Activated gamma-delta T cell treated with anti-CD3 and anti-CD28 coated beads, Interleukin-2, amount 50 U/mL, for 16 hours (primary cell): ENCODE measurements at places on chromosomes 13 and 19.

DNA sequence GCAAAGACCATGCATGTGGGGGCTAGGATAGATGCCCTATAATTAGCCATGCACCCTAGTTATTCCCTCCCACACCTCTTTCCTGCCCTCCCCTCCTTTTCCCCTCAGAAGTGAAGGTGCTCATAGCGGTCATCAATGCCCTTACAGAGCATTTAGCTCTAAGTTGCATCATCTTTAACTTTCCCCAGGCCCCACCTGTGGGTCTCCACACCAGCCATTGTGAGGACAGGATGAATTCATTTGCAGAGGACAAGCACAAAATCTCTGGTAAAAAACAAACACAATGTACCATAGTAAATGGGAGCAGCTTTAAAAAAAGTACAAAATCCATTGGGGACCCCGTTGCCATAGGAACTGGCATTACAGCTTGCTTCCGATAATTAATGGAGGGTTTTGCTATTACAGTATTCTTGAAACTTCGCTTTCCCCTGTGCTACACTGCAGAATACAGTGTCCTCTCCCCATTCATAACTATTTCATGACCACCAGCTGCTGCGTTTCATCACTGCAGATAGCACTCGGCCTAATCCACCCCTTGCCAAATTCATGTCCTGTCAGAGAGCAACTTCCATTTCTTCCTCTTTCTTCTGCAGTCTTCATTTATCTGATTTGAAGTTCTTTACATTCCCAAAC is 110.5 kb downstream of the ZDHHC20 start:
- DNase-seq, result no peak

- DNase-seq, result no peak
Measured at GRCh38 chr13:85316506-85317025, 482.7 kb downstream of the SLITRK6 start.

- no peak for DNase-seq
Measured at GRCh38 chr13:54347531-54347930, 1318.9 kb downstream of the OLFM4 start.

- DNase-seq, result no peak
Measured at GRCh38 chr13:109783815-109784589, 2.4 kb downstream of the IRS2 start.

GRCh38 chr13:91195789-91196188 is 151.7 kb upstream of the MIR17HG start:
- no peak for DNase-seq

DNA sequence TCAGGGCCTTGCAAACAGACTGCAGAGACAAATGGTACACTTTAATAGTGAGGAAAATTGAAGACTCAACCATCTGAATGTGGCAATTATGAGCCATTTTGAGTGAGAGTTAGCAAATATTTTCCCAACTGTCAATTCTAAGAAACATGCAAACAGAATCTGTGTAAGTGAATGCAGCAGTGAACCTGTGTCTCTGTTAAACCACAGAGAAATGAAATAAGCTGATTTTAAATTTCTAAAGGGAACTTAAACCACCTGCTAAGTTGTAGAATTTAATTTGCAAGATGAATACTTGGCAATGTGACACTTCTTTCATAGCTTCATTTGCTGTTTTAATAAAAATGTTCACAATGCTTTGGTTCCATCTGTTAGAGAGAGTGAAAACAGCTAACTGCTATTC is 42.0 kb upstream of the TDRD3 start:
- no peak for DNase-seq

DNA sequence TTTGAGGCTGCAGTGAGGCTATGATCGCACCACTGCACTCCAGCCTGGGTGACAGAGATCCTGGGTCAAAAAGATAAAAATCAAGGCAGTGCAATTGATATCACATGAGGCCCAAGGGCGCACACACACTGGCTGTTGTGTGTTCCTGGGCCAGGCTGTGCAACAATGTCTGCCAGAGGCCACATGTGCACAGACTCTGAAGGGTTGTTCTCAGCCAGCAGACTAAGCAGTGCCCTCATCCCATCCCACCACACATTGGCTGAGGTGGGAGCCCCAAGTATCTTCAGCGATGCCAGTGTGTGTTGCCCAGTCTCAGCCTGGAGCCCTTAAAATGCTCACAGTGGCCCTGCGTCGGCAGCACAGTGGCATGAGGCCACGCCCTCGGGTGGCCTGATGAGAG is 12.6 kb downstream of the PEX11G start:
- no peak for DNase-seq

- no peak for DNase-seq
Measured at GRCh38 chr13:106899442-106899841, 331.5 kb upstream of the ARGLU1 start.

DNA sequence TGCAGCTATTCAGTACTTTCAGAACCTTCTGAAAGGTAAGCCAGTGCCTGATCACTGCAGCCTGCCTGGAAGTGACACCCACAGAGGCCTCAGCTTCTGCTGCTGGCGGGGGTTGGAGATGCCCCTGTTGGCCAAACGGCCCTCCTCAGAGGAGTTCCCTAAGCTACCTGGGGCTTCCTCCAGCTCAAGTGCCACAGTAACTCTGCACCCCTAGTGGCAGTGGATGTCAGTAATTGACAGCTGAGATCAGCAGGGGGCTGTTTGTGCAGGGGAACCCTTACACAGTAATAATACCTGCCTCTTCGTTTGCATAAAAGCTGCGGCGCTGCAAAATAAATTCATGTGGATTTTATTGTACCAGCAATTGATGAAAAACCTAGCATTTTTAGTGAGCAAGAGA is 28.9 kb downstream of the TDRD12 start:
- DNase-seq, result peak; percentile 2

- no peak for DNase-seq
Measured at GRCh38 chr13:23330356-23330755, 103.1 kb downstream of the SACS start.

DNA sequence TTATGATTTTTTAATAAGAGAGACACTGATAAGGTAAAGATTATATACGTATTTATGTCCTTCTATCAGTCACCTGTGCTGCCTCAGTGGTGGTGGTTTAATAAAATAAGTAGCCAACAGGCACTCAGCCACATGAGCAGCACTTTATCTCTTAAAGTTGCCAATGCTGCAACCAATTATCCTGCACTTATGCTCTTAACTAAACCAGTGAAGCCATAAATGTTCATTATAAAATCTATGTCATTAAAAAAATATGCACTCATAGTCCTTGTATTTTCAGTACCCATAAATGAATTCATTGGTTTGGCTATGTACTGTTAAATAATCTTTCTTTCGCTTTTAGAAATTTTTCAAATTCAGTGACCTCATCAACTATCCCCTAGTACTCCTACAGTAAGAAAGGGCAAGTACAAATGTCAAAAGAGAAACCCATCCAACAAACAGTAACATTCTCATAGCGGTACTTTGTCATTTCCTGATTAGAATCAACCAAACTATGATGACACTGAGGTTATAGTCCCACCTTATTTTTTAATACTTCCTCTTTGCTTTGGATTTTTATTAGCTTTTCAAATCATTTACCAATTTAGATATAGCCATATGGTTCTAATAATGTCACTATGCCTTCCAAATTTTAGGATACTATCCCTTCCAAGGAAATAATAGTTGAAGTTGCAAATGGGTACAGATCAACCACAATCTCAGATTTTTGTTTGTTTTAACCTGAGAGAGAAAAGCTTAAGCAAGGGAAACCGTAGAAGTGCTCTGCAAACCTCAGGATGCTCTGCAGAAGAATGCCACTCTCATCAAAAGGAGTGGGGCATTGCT is 190.9 kb downstream of the KLF12 start:
- DNase-seq, result no peak

DNA sequence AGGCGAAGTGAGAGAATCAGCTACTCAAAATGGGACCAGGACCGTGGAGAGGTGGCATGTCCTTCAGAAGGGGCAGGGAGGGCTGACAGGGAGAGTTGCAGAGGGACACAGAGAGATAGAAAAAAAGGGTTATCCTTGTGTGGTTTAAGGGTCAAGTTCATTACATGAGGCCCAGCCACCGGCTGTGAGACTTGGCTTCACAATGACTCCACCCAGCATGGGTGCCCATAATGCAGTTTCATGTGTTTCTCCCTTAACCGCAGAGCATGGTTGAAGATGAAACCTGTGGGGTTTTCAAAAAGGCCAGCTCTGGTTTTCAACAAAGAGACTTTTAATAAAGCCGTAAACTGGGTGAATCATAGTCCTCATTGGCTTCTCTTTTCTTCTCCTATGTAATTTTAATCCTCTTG is 164.6 kb downstream of the KLF5 start:
- DNase-seq, result no peak

- DNase-seq, result no peak
Measured at GRCh38 chr13:49791315-49791710, 1.2 kb downstream of the KPNA3 start.

- no peak for DNase-seq
Measured at GRCh38 chr13:96662036-96662435, 332.2 kb downstream of the OXGR1 start.

- no peak for DNase-seq
Measured at GRCh38 chr13:98879127-98879520, 98.7 kb downstream of the DOCK9 start.

DNA sequence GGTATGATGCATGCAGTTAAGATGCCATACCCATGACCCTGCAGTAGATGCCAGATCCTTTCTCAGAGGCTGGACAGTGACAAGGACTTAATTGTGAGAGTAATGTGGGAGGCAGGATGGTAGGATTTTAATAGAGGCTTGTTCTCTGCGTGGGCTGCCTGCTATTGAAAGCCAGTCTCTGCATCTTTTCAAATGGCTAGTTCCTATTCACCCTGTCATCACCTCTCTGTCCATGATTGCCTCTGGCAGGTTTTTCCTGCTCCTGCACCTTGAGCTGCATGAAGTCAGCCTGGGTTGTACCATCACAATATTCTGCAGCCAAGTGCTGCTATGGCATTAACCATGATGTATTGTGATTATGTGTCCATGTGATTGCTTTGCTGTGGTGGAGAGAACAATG is 440.5 kb downstream of the ITGBL1 start:
- DNase-seq, result no peak
